ENCODE measurements at places on chromosomes 12 and 14. TPM values are rescaled to one million over a fixed set of nuclear protein-coding genes. Genes with fewer than 3 reads are reported as not detected.
A peak's percentile ranks its signal among the peaks of the same experiment; 100 is the strongest.

DNA sequence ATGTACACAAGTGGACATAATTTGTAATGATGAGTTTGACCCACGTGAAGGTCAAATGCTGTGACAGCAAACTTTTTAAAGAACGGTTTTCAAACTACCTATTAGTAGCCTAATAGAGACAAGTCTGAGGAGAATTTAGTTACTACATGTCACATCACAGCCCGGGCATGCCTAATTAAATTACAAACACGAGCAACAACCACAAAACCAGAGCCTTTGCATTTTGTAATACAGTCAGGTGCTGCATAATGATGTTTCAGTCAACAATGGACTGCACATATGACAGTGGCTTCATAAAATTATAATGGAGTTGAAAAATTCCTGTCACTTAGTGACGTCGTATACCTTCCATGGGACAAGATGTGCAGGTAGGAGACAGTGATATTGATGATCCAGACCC lies 274.5 kb downstream of the DACT1 start:
- H3K4me1 ChIP-seq = peaks cover 16% of the 10 kb centered on the region
- H3K27ac ChIP-seq = no peak overlapping the region
- no peak overlapping the region for H3K4me3 ChIP-seq
- no peaks in the 10 kb centered on the region for H3K36me3 ChIP-seq
- no peak for DNase-seq
- H3K27me3 ChIP-seq = no peaks in the 10 kb centered on the region

- H3K4me3 ChIP-seq = no peak overlapping the region
- no peak overlapping the region for H3K27ac ChIP-seq
- no peaks in the 10 kb centered on the region for H3K36me3 ChIP-seq
- peaks cover 2% of the 10 kb centered on the region for H3K27me3 ChIP-seq
- no peaks in the 10 kb centered on the region for H3K4me1 ChIP-seq
Observed at GRCh38 chr14:96261772-96262655, 6.0 kb downstream of the BDKRB1 start.

DNA sequence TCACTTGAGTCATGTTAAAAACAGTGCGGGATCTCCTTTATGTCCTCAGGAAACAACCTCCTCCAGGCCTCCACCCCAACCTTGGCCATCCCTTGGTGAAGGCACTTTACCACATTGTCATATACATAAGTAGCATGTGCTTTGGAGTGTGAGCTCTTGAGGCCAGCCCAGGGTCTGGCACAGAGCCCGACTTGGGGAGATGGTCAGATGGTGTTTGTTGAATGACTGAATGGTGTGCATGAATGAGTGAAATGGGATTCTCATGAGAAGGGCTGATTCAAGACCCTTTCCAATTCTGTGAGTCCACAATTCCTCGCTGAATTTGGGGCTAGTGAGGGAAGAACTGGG lies 52.9 kb upstream of the DLK1 start:
- H3K27me3 ChIP-seq = no peaks in the 10 kb centered on the region
- no peak overlapping the region for H3K4me3 ChIP-seq
- no peaks in the 10 kb centered on the region for H3K36me3 ChIP-seq
- no peak for DNase-seq
- no peak overlapping the region for H3K27ac ChIP-seq

- no peak overlapping the region for H3K27ac ChIP-seq
- DNase-seq = no peak
Observed at GRCh38 chr12:53942467-53942997, 3.9 kb downstream of the HOXC13 start.

DNA sequence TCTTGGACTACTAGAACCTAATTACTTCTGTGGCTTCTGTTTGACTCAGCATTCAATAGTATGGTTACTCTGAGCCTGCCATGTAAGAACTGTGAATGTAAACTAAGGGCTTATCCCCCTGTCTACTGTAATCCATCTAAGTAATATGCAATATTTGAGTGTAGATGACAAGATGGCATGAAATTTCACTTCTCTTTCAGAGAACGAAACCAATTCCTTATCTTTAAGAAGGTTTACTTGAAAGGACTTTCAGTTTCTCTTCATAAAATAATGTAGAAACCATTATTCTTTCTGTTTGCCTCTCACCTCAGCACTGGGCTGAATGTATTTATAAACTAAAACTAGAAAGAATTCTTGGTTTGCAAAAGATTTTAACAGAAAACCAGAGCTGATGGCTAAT lies 60.4 kb upstream of the ARID2 start:
- no peak overlapping the region for H3K4me3 ChIP-seq
- no peak overlapping the region for H3K27ac ChIP-seq
- H3K36me3 ChIP-seq = no peaks in the 10 kb centered on the region

SCN8A gene
- total RNA-seq = 12.7 TPM

KERA gene
- not detected for total RNA-seq

DNA sequence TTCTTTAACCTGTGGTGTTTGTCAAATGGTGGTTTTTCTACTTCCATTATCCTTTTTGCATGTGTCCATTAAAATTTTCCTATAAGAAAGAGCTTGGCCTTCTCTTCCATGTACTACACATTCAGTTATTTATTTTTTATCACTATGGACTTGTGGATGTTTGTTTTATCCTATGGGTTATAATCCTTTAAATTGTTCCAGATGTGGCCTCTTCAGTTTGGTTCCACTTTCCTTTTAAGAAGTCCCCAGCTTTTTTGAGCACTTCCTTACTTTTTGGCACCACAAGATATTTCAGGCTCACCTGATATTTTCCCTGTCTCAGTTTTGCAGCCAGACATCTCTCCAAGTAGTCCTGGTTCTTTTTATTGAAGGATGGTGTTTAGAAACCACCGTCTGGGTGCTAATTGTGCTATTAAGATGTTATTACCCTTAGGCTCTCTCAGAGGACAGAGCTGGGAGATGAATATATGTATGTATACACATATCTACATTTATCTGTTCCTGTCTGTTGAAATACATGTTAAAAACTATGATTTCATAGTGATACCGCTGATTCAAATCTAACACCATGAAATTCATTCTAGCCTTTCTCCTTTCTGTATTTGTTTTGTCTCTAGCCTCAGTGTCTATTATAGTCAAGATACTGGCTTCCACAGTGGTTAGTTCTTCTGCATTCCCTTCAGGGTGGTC lies 408.5 kb upstream of the RGS6 start:
- H3K4me1 ChIP-seq = peaks cover 10% of the 10 kb centered on the region
- H3K4me3 ChIP-seq = no peak overlapping the region
- no peaks in the 10 kb centered on the region for H3K27me3 ChIP-seq
- no peaks in the 10 kb centered on the region for H3K36me3 ChIP-seq
- DNase-seq = no peak

SERPINA12 gene
- not detected for total RNA-seq

KCNC2 gene
- not detected for total RNA-seq

GRCh38 chr14:80464531-80465149 lies 253.3 kb upstream of the DIO2 start:
- no peaks in the 10 kb centered on the region for H3K36me3 ChIP-seq
- H3K4me1 ChIP-seq = no peaks in the 10 kb centered on the region
- no peak overlapping the region for H3K4me3 ChIP-seq
- H3K27me3 ChIP-seq = no peaks in the 10 kb centered on the region
- no peak overlapping the region for H3K27ac ChIP-seq
- no peak for DNase-seq

- no peak overlapping the region for H3K27ac ChIP-seq
- H3K4me1 ChIP-seq = no peaks in the 10 kb centered on the region
- no peaks in the 10 kb centered on the region for H3K27me3 ChIP-seq
- H3K4me3 ChIP-seq = no peak overlapping the region
- H3K36me3 ChIP-seq = no peaks in the 10 kb centered on the region
Observed at GRCh38 chr14:43132441-43132840, 1374.6 kb downstream of the FSCB start.

SMCO2 gene
- 1.7 TPM for total RNA-seq

- H3K36me3 ChIP-seq = no peaks in the 10 kb centered on the region
- no peaks in the 10 kb centered on the region for H3K4me1 ChIP-seq
- peaks cover 47% of the 10 kb centered on the region for H3K27me3 ChIP-seq
- no peak overlapping the region for H3K4me3 ChIP-seq
- no peak overlapping the region for H3K27ac ChIP-seq
- DNase-seq = peak; percentile 38
Observed at GRCh38 chr12:40312982-40313576, 88.3 kb downstream of the LRRK2 start.

IL31 gene
- total RNA-seq = not detected

GRCh38 chr12:111102102-111102739 lies 181.8 kb upstream of the MYL2 start:
- no peak overlapping the region for H3K27ac ChIP-seq
- no peak for DNase-seq
- no peaks in the 10 kb centered on the region for H3K36me3 ChIP-seq
- H3K4me3 ChIP-seq = no peak overlapping the region
- H3K4me1 ChIP-seq = no peaks in the 10 kb centered on the region

DNA sequence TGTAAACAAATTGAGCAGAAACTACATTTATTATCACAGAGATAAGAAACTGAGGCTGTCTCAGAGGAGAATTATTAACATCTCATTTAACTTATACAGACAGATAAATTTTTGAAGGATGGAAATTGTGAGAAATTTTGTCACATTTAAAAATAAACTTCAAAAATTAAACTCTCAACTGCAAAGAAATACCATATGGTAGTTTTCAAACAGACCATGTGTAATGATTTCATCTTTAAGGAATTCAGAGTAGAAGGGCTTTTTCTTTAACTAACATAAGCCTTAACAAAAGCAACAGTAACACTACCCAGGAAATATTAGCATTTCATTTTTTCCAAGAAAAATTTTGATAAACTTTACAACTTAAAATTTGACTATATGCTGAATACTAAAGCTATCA lies 26.6 kb downstream of the NUP37 start:
- H3K4me1 ChIP-seq = no peaks in the 10 kb centered on the region
- no peak overlapping the region for H3K27ac ChIP-seq
- H3K4me3 ChIP-seq = no peak overlapping the region
- DNase-seq = no peak
- H3K27me3 ChIP-seq = no peaks in the 10 kb centered on the region

- H3K27ac ChIP-seq = peak overlapping the region; percentile 82
- peak; percentile 80 for DNase-seq
- peaks cover 80% of the 10 kb centered on the region for H3K4me1 ChIP-seq
- no peaks in the 10 kb centered on the region for H3K36me3 ChIP-seq
- H3K27me3 ChIP-seq = no peaks in the 10 kb centered on the region
Observed at GRCh38 chr14:69648480-69649451, 37.4 kb downstream of the SUSD6 start.

DNA sequence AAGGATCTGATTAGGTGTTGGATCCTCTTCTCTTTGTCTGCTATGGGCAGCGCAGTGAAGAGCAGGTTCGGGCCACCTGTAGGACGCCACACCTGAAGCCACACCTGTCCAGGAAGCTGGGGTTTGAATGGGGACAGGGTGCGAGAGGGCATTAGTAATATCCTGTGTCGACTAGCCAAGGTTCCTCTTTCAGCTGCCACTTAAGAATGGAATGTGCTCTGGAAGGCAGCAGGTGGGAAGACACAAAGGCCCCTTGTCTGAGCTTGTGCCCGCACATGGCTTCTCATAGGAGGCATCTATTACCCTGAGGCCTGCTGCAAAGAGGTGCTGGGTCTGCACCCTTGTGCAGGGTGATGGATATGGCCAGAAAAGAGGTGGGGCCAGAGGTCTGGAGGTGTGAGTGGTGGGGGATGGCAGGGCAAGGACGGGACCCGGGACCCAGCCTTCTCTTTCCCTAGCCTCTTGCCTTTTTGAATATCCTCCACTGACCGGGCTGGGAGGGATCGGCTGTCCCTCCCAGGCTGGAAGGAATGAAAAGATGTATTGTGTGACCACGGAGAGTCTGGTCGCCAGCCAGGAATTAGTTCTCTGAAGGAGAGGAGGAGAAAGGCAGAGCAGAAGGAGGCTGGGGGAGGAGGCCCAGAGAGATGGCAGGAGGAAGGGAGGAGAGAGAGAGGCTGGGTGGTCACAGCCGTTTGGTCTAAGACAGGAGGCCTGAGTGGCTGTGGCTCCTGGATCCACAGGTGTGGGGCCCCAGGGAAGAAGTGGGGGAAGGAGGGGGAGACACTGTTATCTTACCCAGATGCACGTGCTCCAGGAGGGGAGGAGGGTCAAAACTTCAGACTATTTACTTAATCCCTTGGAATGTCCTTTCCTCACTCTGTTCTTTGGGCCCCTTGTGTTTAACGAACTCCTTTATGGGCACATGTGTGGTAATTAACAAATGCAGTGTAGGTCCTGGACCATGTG lies 101.5 kb downstream of the SMOC1 start:
- DNase-seq = peak; percentile 48
- peaks cover 73% of the 10 kb centered on the region for H3K27me3 ChIP-seq
- H3K4me1 ChIP-seq = no peaks in the 10 kb centered on the region
- no peak overlapping the region for H3K4me3 ChIP-seq
- H3K36me3 ChIP-seq = no peaks in the 10 kb centered on the region

IRAK4 gene
- 5.6 TPM for total RNA-seq

OTOGL gene
- 3.1 TPM for total RNA-seq

NTF3 gene
- not detected for total RNA-seq

ACSM4 gene
- not detected for total RNA-seq

PTGDR gene
- total RNA-seq = not detected

DNA sequence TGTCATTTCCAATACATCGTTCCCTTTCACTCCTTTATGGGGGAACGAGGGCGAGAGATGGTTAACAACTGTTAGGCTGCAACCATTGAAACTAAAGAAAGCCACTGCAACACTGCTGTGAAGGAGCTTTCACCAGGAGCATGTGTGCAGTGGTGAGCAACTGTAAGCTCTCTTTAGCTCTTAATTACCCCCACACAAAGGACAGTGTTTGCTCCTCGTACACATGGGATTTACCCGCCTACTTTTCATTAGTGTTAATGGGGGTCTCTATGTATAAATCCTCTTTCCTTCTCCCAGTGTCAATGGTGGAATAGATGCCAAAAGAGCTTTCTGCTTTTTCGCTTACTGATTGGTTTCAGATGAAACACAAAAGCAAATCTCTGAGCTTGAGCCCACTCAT lies 343.1 kb downstream of the FLRT2 start:
- no peak overlapping the region for H3K4me3 ChIP-seq
- no peak overlapping the region for H3K27ac ChIP-seq
- no peaks in the 10 kb centered on the region for H3K4me1 ChIP-seq
- H3K36me3 ChIP-seq = no peaks in the 10 kb centered on the region

TAS2R30 gene
- total RNA-seq = 0.66 TPM

DNA sequence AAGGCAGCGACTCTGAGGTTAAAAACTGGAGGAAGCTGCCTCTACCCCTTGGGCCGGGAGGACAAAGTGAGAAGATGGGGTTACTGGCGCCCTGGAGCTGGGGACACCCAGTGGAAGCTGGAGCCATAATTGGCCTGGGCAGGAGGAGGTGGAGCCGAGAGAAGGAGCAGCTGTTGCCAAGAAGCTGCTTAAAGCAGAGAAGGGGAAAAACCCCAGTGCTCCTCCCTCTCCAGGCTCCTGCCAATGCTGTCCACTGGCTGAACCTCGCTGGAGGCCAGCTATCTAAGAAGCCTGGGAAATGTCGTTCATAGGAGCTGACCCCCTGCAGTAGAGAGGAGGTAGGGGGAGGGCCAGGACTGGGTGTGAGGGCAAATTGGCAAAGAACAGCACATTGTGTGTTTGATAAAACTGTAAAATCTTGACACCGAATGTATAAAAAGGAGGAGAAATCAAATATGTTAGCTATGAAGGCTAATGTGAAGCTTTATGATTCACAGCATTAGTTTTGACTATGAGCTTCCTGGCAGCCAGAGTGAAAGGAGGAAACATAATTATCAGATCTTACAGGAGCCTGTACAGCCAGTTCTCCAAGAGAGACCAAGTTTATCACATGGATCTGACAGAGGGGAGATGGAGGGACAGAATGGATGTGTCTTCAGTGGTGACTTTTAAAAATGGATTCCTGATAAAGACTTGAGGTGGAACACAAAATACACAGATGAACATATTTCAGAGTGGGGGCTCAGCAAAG lies 9.5 kb downstream of the HHIPL1 start:
- no peak overlapping the region for H3K4me3 ChIP-seq
- DNase-seq = no peak
- no peaks in the 10 kb centered on the region for H3K4me1 ChIP-seq

Measured in PC-3 (cell line).